ENCODE measurements at places on chromosomes 13 and 19.

- no peak for DNase-seq
Observed at GRCh38 chr13:113553511-113554332, 30.8 kb upstream of the TFDP1 start.

- no peak for DNase-seq
Observed at GRCh38 chr19:58557221-58558065, 968 bp downstream of the UBE2M start.

DNA sequence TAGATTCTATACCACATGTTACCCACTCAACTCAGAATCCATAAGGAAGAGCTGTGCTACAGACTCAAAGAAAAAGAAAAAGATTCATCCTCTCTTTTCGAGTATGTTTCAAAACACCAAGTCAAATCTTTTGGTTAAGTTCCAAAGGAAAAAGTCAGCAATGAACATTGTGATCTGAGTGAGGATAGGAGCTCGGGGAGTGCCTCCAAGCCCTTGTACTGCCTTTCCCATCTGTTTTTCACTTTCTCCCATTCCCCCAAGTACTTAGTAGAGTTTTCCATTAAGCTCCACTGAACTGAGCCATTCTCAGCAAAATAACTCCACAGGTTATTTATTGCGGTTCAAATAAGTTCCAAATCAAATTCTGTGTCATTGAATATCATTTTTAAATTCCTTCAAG is 47.7 kb upstream of the MAB21L1 start:
- DNase-seq, result no peak

- DNase-seq, result peak; percentile 27
Observed at GRCh38 chr19:51158474-51159129, 16.5 kb downstream of the SIGLEC7 start.

- DNase-seq, result no peak
Observed at GRCh38 chr19:40219721-40220276, 1.6 kb upstream of the TTC9B start.

- no peak for DNase-seq
Observed at GRCh38 chr19:2477732-2478191, 1.8 kb downstream of the GADD45B start.

- no peak for DNase-seq
Observed at GRCh38 chr13:25806264-25806974, 245.4 kb downstream of the SHISA2 start.

GRCh38 chr19:35612224-35612558 is 344 bp upstream of the HAUS5 start:
- no peak for DNase-seq

DNA sequence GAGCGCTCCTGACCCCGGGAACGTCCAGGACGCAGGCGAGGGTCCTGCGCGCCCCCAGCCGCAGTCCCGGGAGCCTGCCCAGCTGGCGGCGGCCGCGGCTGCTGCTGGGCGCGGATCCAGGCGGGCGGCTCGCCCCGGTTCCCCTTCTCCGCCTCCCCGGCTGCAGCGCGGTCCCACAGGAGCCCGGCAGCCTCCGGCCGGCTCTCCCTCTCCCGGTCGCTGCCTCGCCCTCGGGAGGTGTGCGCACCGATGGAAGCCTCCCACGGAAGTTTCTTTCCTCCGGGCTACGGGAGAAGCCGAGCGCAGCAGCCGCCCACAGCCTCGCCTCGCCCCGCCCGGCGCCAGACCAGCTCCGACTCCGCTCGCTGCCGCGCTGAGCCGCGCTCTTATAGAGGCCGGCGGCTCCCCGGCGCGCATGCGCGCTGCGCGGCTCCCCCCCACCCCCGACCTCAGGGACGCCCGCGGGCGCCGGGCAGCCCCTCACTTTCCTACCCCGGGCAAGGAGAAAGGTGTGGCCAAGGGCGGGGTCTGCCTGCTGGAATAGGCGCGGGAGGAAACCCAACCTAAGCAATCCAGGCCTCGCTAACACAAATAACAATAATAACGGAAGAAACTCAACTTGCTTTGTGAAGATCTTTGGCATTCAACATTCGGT is at the start of gene SHISA2:
SHISA2 (minus strand) TSS at position 360 of the 655 bp plus-strand sequence. CDS start 1,041 bp downstream, outside the sequence.
- DNase-seq, result peak; percentile 22

GRCh38 chr19:3108775-3109174 is 14.6 kb downstream of the GNA11 start:
- peak; percentile 34 for DNase-seq

DNA sequence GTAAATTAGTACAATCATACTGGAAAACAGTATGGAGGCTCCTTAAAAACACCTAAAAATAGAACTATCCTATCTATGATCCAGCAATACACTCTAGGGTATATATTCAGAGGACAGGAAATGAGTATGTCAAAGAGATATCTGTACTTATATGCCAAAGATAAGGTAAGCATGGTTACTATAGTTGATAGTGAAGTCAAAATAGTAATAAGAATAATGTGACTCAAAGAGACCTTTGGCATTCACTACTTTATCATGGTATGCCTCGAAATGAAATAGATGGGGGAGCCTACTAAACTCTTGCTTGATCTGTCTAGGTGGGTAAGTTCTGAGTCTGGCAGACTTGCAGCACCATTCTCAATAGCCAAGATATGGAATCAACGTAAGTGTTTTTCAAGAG is 30.3 kb downstream of the FXYD5 start:
- DNase-seq, result no peak

GRCh38 chr13:60759499-60759898 is 362.5 kb downstream of the TDRD3 start:
- no peak for DNase-seq

GRCh38 chr13:43284162-43284561 is 260.8 kb downstream of the DNAJC15 start:
- DNase-seq, result no peak

DNA sequence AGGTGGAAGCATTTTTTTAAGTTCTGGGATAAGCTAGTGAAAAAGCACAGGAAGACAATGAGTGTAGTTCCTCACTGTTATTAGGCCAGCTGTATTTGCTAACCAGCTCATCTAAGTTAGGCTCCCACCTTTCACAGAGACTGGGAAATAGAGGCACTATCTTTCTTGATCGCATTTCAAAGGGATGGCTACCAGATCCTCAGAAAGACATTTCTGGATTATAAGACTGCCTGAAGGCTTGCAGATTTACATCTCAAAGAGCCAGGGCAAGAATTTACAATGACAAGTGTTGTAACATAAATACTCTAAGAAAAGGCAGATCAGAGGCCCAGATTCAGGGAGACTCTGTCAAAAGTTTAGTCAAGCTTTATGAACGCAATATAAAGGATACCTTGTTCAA is 1005.5 kb downstream of the PCDH9 start:
- DNase-seq, result no peak

- DNase-seq, result no peak
Observed at GRCh38 chr19:27780367-27781075, 1432.4 kb downstream of the UQCRFS1 start.

DNA sequence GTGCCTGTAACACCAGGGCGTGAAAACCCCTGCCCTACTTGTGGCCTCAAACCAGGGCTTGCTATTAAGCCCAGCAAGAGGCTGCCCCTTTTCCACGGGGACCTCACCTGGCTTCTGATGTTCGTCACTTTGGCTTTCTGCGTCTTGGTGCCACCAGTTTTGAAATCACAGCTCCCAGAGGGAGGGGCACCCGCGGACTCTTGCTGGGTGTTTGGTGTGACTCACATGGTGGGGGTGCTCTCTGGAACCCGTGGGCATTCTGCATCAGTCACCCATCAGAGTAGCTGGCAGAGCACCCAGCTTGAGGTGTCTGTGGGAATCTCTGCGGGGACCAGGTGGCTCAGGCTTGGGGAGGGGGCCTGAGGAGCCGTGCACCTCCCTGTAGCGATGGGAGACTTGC is 19.2 kb downstream of the SIPA1L3 start:
- DNase-seq, result no peak

Data from NCI-H446 (cell line).